ENCODE measurements at places on chromosomes 7 and 10.

DNA sequence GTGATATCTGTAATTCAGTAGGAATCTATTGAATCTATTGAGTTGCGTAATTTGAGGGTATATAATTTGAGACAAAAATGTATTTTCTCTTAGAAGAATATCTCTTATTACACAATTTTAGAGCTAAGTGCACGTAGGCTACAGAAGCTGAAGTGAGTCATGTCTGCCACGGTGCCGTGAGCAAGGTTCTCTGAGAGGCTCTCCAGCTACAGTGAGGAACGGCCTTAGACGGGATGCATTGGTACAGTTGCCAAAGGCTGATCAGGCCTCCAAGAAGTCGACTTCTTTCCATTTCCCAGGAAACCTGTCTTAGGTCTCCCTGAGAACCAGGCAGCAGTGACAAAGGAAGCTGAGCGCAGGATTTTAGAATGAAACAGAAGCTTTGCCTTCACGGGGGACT lies 28.6 kb downstream of the TCERG1L start:
- DNase-seq = no peak

DNA sequence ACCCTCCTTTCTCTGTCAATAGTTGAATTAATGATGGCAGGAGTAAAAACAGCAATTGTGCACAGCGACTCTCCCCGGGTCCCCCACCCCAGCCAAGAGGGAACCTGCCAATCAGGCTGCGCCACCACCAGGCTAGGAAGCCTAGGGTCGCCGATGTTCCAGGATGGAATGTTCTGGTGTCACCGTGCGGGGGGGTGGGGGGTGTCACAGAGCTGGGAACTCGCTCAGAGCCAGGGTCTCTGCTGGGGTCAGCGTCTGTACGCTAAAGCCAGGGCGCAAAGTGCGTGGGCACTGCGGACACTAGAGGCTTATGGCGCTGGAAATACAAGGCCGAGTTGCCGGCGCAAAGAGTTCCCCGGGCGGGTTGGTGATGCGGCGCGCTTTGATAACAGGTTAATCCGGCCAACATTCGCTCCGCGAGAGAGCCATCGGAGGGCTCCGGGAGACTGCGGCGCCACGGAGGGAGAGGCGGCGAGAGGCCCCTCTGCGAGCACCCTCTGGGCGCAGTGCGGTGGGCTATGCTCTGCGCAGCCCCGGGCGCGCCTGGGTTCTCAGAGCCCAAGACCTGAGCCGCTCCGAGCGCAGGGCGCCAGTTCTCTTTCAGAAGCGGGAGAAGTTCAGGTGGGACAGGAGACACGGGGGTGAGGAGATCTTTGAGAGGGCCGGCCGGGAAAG lies 192.3 kb downstream of the EMX2 start:
- peak; percentile 12 for DNase-seq

- DNase-seq = no peak
Observed at GRCh38 chr7:117685795-117686194, 187.4 kb downstream of the CTTNBP2 start.

GRCh38 chr10:60280475-60280874 lies 109.2 kb downstream of the ANK3 start:
- no peak for DNase-seq

- no peak for DNase-seq
Observed at GRCh38 chr10:76001019-76001418, 569.6 kb downstream of the LRMDA start.

- no peak for DNase-seq
Observed at GRCh38 chr7:3968234-3968633, 667.2 kb downstream of the SDK1 start.

GRCh38 chr10:106863549-106863948 lies 301.0 kb downstream of the SORCS1 start:
- DNase-seq = no peak

DNA sequence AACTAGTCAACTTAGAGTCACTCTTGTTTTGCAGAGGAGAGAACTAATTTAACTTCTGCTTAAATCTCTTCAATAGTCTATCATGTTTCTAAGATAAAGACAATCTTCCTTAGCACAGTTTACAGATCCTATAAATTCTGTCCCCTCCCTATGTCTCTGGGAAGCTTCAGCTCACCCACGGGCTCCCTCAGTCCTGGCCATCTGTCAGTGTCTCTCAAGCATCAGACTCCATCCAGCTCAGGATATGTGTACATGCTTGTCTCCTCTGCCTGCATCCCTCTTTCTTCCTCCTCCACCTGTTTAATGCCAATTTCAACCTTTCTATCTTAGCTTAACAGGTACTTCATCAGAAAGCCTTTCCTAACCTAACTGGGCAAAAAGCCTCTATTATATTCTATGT lies 177.1 kb upstream of the PTER start:
- no peak for DNase-seq

DNA sequence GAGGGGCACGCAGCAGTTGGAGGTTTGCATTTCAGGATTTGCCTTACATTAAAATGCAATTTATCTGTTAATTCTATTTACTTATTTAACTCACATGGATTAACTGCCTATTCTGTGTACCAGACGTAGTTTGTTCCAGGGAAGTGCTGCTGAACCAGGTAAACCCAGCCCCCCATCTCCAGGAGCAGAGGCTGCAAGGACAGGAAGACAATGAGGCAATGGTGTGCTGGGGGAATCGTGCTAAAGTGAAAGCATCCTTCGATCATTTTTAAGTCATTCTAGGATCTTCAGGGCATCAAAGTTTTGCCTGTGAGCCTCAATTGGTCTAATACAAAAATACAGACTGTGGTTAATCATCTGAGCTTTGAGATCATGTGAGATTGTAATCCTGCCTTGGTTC lies 166.4 kb downstream of the DNAJB6 start:
- DNase-seq = no peak

- no peak for DNase-seq
Observed at GRCh38 chr10:10223131-10223530, 794.5 kb upstream of the CELF2 start.

Measured in neural crest cell (in vitro differentiated cells).